ENCODE measurements at places on chromosomes 5 and 9.

DNA sequence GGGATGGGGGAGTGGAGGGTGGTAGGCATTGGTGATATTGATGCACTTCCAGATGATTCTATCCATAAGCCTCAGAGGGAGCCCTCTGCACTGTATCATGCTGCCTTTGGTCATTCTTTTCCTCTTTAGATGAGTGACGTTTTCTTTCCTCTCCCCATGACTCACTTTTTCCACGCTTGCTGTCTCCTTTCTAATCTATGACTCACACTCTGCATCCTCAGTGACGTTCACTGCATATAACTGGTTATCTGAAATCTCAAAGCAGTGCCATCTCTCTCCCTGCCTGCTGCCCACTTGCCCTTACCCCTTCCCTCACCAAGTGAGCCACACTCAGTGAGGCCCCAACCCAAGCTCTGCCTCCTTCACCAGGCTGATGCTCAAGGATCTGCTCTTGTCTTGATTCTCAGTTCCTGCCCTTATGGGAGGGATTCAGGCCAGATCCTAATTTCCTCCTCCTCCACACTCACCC, 31.6 kb downstream of the PTGS1 start:
- no peak for DNase-seq

DNA sequence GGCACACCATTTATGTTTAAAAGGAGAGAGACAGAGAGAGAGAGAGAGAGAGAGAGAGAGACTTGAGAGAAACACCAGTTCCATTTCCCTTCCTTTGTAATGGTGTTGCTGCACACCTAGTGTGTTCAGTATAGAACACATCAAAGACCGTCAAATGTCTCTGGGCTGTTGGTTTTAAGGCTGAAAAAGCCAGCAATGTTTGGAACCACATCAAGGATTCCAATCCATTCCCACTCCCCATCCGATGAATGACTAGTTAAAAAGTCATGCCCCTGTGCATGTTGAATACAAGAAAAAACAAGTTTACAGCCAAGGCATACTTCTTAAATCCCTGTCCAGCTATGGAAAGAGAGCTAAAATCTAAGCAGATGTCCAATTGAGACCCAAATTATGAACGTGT, 83.0 kb upstream of the IFNE start:
- DNase-seq = no peak

- no peak for DNase-seq
Measured at GRCh38 chr9:15189481-15189880, 117.5 kb downstream of the TTC39B start.

DNA sequence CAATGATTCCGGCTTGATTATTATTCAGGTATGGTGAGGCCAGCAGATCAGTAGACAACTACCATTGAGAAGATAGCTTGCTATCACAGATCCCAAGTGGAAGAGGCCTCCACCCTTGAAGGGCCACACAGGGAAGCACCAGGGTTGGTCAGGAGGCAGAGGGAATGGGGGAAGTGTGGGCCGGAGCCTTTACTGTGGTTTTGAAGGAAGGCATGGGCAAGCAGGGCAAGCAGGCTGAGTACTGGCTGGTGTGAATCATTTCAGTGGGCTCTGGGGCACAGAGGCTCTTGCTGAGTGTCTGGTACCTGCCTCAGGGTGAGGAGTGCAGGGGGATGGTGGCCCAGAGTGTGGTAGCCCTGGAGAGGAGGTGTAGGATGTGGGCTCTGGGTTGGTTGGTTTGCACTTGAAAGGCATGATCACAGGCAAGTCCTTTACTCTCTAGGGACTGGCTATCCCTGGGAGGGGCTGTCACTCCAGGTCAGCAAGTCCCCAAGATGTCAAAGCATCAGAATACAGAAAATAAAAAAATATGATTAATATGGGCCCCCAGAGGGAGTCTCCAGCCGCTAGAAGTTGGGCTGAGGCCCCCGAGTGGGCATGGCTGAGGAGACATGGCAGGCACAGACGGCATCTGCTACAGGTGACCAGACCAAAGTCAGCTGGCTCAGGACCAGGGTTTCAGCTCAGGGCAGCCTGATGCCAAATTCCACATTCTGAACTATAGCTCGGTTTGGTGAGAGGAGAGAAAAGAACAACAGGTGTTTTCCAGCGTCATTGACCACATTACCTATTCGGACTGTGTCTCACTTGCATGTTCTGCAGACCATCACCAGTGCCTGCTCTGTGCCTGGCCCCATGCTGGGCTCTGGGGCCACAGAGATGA, 9.7 kb upstream of the SUSD3 start:
- no peak for DNase-seq

DNA sequence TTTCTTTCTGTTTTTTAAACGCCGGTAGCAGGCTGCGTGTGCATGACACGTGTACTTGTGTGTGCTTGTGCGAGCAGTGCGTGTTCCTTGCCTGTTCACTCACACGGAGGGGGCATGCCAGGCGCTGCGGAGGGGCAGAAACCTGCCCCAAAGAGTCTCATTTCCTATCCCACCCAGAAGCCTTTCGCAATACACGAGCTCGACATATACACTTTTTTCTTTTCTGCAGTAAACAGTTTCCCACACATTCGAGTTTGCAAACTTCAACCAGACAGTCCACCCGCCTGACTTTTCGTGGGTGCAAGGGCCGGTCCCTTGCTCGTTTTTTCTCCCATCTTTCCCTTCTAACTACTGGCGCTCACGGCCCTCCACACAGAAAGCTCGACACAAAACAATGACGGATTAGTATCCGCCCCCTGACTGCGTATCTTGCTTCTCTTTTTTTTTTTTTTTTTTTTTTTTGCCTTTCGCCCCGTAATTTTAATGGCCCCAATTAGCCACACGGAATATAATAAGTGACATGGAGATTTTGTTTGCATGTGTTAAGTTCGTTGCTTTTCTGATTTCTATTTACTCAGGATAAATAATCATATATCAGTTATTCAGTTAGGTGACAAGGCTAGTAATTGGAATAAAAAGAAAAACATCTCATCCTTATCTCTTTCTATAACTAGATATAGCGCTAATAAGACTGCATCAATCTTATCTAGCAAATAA, 5.3 kb upstream of the OTP start:
- DNase-seq = no peak

GRCh38 chr5:104126980-104127379, 564.4 kb upstream of the NUDT12 start:
- DNase-seq = no peak

GRCh38 chr5:15643731-15644130, 143.8 kb downstream of the FBXL7 start:
- no peak for DNase-seq

DNA sequence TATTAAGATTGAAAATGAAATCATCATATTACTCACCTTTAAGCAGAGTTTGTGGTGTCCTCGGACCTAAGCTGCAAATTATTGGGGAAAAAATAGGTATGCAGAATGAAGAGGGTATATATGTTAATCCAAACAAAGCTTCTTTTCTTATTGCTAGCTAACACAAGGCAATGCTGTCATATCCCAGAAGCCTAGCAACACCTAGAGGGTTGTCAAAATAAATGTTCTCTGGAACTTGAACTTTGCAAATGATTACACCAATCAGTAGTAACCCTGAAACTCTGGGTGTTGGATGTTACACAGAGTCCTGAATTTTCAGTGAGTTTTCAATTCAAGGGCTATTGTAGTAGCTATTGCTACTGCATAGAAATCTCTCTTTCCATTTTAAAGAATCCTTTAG, at the start of gene C6:
Gene C6, minus strand, starts transcription at position 193 of the 400 bp plus-strand sequence. CDS start 10,302 bp downstream, outside the sequence.
- no peak for DNase-seq

- no peak for DNase-seq
Measured at GRCh38 chr5:89128906-89129625, 246.1 kb upstream of the MEF2C start.

GRCh38 chr5:171562822-171563221, 143.4 kb downstream of the FGF18 start:
- no peak for DNase-seq

- DNase-seq = no peak
Measured at GRCh38 chr9:96719921-96720320, 58.0 kb downstream of the ZNF510 start.

GRCh38 chr5:66704790-66705425, 108.7 kb downstream of the MAST4 start:
- no peak for DNase-seq

DNA sequence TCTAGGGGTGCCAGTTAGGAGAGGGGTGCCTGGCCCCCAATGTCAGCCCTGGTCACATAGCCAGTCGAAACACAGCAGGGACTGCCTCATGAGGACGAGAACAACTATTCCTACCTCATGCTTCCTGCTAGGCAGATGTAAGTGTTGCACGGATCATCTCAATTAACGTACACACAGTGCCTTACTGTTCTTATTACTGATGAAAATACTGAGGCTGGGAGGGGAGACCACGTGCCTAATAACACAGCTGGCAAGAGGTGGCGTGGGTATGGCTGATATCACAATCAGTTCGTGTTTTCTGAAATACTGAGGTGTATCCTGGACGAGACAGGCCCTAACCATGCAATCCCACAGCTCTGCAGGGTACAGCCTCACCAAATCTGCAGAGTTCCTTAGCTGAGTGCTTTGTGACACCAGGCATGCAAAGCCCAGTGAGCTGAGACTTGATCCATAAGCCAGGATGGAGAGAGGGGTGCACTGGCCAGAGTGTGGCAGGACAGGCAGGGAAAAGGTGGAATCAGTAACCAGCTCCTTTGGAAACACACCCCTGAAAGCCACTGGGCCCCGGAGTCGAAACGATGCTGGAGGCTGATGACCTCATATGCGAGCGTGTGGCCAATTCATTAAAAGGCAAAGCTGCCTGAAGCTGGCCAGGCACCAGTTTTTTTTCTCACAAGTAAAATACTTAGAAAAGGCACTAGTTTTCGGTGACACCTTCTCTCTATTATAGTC, 63.9 kb downstream of the PRRT1B start:
- DNase-seq = no peak

GRCh38 chr5:126335886-126336285, 87.3 kb upstream of the GRAMD2B start:
- DNase-seq = no peak

GRCh38 chr9:134377976-134378375, 51.7 kb downstream of the RXRA start:
- DNase-seq = no peak

- no peak for DNase-seq
Measured at GRCh38 chr5:107436201-107436600, 234.5 kb downstream of the EFNA5 start.

- no peak for DNase-seq
Measured at GRCh38 chr5:56432321-56432720, 199.2 kb upstream of the ANKRD55 start.

GRCh38 chr9:109325089-109325488, 4.2 kb upstream of the EPB41L4B start:
- no peak for DNase-seq

- no peak for DNase-seq
Measured at GRCh38 chr9:79829566-79830302, 258.0 kb downstream of the TLE4 start.

DNA sequence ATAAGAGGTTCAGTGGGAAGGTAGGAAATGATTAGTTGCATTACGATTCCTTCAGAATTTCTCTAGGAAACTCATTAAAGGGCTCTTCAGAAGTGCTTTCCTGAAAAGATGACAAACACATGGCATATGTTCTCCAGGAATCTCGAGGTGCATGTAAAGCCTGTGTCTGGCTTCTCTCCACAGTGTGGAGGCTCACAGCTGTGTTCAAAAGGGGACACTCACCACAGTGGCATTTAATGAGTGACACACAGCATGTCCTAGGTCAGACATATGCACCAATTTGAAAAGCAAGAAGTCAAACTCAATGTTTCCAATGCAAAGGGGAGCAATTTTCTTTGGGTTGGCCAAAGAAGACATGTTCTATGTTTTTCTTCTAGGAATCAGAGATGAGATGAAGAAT, 976.9 kb downstream of the MAT2B start:
- DNase-seq = no peak

GRCh38 chr9:114015607-114016006, 62.5 kb downstream of the AMBP start:
- DNase-seq = no peak

DNA sequence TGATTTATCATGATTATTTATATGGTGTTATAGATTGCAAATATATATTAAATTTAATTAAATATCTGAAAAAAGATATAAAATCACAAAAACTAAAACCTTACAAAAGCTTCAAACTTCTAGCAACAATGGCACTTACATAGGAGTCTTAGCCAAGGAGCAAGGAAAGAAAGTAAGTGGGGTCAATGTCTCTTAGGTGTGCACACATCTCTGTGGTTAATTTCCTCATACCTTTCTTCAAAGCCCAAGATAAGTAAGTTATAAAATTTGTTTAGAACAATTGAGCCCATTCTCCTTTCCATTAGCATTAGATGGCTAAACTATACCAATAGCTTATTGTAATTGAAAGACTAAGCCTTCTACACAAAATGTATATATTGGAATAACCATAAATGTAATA, 161.6 kb upstream of the PDE4D start:
- no peak for DNase-seq

DNA sequence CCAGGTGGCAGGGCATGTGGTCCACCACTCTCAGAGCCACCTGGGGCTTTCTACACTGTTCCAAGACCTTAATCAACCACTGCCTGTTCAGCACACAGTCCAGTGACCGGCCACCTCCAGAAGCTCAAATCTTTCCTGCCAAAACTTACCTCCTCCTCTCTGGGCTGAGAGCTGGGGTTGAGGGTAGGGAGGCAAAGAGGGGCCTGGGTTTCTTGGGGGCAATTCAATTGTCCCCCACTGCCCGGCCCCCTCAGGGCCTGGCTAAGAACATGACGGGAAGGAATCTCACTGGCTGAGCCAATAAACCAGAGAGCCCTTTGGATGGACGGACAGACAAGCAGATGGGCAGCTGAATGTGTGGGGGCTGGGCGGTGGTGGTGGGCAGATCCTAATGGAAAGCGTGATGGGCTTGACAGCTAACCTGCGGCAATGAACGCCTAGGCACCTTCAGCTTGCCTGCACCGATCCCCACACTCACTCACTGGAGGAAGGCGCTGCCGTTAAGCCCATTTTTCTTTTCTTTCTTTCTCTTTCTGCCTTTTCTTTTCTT, 5.4 kb downstream of the NR5A1 start:
- no peak for DNase-seq

DNA sequence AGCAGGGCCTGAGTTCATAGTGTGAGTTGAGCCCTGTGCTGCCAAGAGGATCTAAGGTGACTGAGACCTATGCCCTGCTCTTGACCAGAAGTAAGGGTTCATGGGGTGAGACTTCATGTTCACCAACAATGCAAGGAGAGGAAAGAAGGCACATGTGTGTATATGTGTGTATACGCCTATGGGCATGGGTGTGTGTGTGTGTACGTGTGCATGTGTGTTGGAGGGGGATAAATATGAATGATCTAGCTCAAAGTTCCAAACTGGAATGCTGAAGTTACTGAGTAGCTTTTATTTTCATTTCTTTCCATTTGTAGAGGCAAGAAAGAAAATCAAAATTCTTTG, 25.6 kb upstream of the HAND1 start:
- no peak for DNase-seq

GRCh38 chr9:123020796-123021195, 12.7 kb upstream of the GPR21 start:
- no peak for DNase-seq

- no peak for DNase-seq
Measured at GRCh38 chr9:99820685-99821395, 845 bp upstream of the NR4A3 start.

GRCh38 chr5:38719916-38720315, 125.9 kb upstream of the OSMR start:
- no peak for DNase-seq

DNA sequence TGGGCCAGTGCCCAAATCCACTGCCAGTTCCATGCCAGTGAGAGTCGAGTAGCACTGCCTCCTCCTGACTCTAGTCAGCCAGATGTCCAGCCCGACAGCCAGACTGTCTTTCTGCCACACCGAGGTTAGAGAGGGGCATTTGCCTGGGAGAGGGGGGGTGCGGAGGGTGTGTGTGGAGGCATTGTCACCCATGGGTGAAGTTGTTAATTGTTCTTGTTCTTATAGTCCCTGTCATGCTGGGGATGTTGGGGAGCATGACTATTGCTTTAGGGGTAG, 1.1 kb downstream of the RGP1 start:
- no peak for DNase-seq

Data from iPS DF 19.7 (cell line).